ENCODE measurements at places on chromosomes 5 and 9. TPM values are rescaled to one million over a fixed set of nuclear protein-coding genes. Genes with fewer than 3 reads are reported as not detected.

KIF24 gene
- 4.9 TPM for total RNA-seq

HARS2 gene
- total RNA-seq: 30.2 TPM

OTP gene
- not detected for total RNA-seq

SRP19 gene
- total RNA-seq: 60.3 TPM

NR2F1 gene
- not detected for total RNA-seq

PIP5KL1 gene
- 2.6 TPM for total RNA-seq

QRFP gene
- total RNA-seq: not detected

IL9 gene
- total RNA-seq: 10.2 TPM

C5orf34 gene
- total RNA-seq: 7.7 TPM

BAAT gene
- total RNA-seq: not detected

- no peak for ATAC-seq
Measured at GRCh38 chr5:2265341-2265740, 382.6 kb upstream of the IRX4 start.

GRCh38 chr5:153489611-153490010 lies 859 bp upstream of the GRIA1 start:
- no peak for ATAC-seq

- ATAC-seq: no peak
Measured at GRCh38 chr5:31502506-31502905, 29.4 kb downstream of the DROSHA start.
